Neural crest cell (in vitro differentiated cells): ENCODE measurements at places on chromosomes 1 and 21.

GRCh38 chr1:231724876-231725647, 98.5 kb downstream of the DISC1 start:
- DNase-seq, result peak; percentile 41

GRCh38 chr21:42780617-42781016, 98.7 kb downstream of the WDR4 start:
- DNase-seq, result no peak

DNA sequence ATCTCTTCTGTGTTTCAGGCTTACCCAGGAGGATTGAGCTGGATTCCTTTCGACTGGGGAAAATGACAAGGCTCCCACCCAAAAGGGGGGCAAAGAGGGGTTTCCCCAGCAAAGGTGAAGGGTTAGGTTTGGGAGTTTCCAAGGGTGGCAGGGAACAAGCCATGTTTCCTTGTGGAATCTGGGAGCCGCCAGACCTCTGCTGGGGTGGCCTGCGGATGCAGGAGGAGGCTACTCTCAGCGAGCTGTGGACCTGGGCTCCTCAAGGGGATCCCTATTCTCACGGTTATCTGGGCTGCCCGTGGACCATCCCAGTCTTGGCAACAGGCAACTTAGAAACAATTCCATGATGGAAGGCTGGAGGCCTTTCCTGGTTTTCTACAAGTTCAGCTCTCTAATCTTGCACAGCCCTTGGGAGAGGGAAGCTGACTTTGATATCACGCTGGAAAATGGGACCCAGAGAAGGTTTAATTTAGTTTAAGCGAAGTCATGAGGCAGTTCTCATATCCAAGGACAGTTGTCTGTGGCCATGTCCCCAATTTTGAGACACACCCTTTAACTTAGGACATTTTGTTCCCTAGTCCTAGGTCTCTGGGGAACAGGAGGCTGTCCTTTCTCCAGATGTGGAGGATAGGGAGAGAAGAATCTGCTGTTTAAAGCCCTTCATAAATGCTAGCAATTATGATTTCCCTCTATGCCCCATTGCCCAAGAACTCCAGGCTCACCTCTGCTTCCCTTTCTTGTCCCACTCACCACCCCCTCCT, 24.7 kb upstream of the STUM start:
- DNase-seq, result no peak

DNA sequence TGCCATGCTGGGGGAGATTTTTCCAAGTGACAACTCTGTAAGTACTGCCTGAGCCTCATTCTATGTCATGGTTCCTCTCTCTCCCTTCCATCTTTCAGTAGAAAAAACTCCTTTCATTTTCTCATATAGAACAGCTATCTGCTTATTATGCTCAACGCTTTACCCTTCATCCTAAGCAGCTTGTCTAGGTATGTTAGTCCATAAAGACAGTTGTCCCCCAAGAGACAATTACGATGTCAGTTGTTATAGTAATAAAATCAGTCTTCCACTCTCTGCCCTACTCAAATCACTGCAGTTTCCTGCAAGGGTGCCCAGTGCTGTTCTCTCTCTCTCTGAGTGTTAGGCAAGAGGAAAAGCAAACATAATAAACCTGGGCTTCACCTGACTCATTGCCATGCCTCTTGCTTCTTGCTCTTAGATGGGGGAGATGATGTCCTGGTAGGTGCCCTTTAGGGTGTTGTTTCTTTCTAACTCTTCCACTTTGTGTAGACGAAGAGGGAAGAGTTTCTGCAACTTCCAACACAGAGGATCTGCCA, 59.4 kb downstream of the PAPPA2 start:
- DNase-seq, result no peak

DNA sequence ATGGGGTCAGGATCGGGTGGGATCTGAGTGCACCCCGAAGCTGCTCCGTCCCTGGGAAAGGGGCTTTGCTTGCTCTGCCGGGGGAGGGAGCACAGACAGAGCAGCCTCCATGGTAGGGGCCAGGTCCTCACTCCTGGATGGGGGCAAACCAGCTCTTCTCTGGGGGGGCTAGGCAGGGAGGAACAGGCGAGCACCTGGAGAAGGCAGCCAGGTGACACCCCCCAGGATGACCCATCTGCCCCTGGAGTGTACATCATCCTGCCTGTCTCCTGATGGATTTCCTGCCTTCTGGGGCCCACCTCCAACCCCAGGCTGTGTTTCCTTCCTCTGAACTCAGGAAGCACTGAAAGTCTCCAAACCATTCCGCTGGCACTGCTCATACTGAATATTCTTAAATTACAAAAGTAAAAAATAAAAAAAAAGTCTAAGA, 248.0 kb downstream of the RHOU start:
- DNase-seq, result no peak

DNA sequence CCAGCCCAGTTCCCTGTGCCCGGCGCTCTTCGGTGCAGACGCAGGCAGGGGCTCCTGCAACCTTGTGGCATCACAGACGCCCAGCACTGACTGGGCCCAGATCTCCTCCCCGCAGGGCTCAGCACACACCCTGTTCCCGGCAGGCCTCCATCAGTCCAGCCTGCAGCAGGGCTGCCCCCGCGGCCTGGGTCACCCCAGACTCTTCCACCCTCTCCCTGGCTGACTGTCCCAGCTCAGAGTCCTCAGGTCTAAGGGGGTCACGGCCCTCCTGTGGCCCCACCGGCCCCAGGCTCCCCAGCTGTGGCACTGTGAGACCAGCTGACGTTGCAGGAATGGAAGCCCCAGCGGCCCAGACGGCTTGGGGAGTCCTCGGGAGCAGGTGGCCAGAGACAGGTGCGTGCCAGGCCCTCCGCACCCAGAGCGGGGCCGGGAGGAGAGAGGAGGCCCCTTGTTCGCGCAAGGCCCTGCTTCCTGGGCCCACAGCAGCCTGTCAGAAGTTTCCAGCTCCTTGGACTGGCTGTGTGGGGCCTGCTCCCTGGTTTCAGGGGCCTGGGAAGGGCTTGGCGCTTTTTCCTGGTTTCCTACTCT, 4.2 kb downstream of the B3GALT6 start:
- DNase-seq, result no peak

GRCh38 chr1:23215751-23216449, 1.4 kb downstream of the HTR1D start:
- no peak for DNase-seq

- no peak for DNase-seq
Observed at GRCh38 chr1:235781807-235782206, 84.9 kb downstream of the LYST start.

GRCh38 chr1:220186752-220187151, 85.5 kb downstream of the RAB3GAP2 start:
- DNase-seq, result no peak

- no peak for DNase-seq
Observed at GRCh38 chr1:201214461-201214860, 23.8 kb downstream of the IGFN1 start.

- no peak for DNase-seq
Observed at GRCh38 chr1:223802602-223803001, 43.1 kb downstream of the TP53BP2 start.
